ENCODE measurements at places on chromosomes 5 and 9. TPM values are rescaled to one million over a fixed set of nuclear protein-coding genes. Genes with fewer than 3 reads are reported as not detected.
A peak's percentile ranks its signal among the peaks of the same experiment; 100 is the strongest.

DNA sequence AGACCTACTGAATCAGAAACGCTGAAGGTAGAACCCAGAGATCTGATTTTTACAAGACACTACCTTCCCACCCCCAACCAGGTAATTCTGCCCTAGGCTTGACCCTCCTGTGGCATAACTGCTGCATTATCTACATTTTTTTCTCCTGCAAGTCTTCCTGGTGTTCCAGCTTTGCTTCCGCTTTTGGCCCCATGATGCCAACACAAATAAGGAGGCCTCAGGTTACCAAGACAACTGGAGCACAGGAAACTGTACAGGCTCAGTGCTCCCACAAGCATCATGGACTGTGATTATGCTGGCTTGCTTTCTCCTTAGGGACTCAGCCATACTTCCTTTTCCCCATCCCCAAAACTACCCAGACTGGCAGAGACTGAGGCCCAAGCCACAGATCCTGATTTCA is 6.6 kb upstream of the MSMP start:
- DNase-seq = no peak

DNA sequence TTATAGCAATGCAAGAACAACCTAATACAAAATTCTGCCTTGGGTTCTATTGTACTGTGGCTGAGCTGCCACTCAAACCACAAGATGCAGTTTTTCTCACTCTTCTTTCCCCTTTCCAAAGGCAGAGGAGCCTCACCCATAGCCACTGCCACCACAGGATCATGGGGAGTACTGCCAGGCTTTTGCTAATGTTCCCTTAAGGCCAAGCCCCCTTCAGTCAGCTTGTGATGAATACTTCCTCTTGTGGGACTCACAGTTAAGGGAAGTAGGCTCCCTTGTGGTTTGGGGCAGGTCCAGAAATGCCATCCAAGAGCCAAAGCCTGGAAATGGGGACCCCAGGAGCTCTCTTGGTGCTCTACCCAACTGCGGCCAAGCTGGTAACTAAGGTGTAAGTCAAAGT is 258.7 kb downstream of the SPATA31D1 start:
- DNase-seq = peak; percentile 69

MIGA2 gene
- total RNA-seq = 21.1 TPM

SPATA31A3 gene
- not detected for total RNA-seq

DNA sequence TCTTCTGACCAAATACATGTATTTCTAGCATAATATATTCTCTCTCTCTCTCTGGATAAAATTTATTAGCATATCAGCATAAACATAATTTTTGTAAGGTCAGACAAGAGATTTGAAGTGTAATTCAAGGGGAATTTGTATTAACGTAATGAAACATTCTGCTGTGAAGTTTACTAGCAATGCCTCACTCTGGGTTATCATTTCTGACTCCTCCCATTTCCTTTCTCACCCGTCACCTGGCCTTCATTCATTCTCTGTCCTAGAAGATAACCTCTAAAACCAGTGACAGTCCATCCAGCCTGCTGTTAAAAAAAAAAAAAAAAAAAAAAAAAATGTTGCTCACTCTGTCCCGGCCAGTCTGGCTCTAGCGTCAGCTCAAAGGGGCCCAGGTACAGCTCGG is 27.1 kb downstream of the GRAMD2B start:
- DNase-seq = no peak

DNA sequence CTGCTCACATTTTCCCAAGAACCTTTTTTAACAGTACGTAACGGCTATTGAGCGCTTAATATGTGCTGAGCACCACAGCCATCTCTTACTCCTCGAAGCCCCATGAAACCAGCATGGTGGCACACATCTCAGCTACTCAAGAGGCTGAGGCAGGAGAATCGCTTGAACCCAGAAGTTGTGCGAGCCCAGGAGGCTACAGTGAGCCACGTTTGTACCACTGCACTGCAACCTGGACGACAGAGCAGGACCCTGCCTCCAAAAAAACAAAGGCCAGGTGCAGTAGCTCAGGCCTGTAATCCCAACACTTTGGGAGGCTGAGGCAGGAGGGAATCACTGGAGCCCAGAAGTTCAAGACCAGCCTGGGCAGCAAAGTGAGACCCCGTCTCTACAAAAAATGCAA is 28.2 kb downstream of the AQP7 start:
- no peak for DNase-seq

DNA sequence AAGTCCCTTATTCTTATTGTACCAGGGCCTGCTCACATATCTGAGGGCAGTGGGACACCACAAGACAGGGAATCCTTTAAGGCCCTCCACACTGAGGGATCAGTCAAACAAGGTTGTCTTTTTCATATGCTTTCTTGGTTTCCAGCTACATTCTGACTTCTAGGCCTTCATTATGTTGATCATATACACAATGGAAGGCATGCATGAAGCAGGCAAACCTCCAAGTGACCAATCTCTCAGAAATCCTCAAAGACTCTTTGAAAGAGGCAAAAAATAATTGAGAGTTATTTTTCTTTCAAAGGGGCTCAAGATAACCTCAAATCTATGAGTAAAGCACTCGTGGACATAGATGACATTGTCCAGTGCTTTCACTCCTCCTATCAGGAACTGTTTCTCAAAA is 1195.9 kb upstream of the ACO1 start:
- DNase-seq = no peak

DNA sequence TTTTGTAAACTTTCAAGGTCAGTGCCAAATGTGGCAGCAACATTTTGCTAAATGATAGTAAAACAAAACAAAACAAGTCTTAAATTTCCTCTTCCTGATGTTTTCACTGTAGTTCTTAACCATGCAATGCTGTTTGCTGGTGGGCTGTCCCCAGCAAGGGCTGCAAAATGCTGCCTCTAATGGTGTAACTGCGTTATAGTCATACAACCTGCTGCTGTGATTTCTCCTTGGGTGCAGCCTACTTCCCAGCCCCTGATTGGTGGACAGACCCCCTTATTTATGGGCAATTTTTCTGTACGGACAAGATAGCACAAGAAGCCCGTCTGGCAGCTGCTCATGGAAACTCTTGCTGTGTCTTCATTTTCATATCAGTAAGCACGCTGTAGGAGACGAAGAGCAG is 26.6 kb upstream of the PIP5K1B start:
- no peak for DNase-seq

FAM78A gene
- total RNA-seq = 4.1 TPM

DNA sequence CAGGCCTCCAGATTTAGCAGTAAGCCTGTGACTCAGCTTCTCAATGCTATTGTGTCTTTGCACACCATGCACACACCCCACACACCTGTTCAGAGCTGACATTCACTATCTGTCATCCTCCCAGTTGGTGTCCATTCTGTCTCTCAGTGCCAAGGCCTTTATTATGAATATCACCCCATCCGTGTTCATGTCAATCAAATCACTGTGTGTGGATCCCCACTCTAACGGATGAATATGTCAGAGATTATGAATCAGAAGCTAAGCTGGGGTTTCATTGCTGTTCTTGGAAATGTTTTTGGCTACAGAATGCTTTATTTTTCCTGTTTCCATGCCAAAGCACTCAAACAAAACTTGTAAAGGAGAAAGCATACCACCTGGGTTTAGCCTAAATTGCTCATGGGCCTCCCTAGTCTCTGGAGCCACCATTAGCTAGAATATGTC is 9.4 kb upstream of the MAMDC2 start:
- DNase-seq = no peak

SPATA31C2 gene
- total RNA-seq = not detected

- DNase-seq = peak; percentile 83
Observed at GRCh38 chr5:33891788-33892619, at the start of gene ADAMTS12. Gene ADAMTS12 (minus strand): TSS chr5:33891990. CDS start chr5:33891856, 134 bp downstream.

PCDHB11 gene
- 4.0 TPM for total RNA-seq

GRCh38 chr5:90135779-90136378 is 273.7 kb downstream of the CETN3 start:
- no peak for DNase-seq

- DNase-seq = no peak
Observed at GRCh38 chr5:31554552-31554951, 22.5 kb downstream of the C5orf22 start.

GRCh38 chr9:98037357-98037756 is 19.2 kb upstream of the NANS start:
- DNase-seq = no peak

GPX8 gene
- 26.1 TPM for total RNA-seq

GRCh38 chr5:81972492-81972783 is 615 bp downstream of the ATG10 start:
- DNase-seq = no peak

- DNase-seq = no peak
Observed at GRCh38 chr5:4991925-4992324, 148.2 kb upstream of the ADAMTS16 start.

GRCh38 chr9:77832639-77833038 is 184.5 kb upstream of the GNA14 start:
- DNase-seq = no peak

POC5 gene
- 9.1 TPM for total RNA-seq

- DNase-seq = no peak
Observed at GRCh38 chr5:72653586-72653985, 146.4 kb upstream of the ZNF366 start.

DNA sequence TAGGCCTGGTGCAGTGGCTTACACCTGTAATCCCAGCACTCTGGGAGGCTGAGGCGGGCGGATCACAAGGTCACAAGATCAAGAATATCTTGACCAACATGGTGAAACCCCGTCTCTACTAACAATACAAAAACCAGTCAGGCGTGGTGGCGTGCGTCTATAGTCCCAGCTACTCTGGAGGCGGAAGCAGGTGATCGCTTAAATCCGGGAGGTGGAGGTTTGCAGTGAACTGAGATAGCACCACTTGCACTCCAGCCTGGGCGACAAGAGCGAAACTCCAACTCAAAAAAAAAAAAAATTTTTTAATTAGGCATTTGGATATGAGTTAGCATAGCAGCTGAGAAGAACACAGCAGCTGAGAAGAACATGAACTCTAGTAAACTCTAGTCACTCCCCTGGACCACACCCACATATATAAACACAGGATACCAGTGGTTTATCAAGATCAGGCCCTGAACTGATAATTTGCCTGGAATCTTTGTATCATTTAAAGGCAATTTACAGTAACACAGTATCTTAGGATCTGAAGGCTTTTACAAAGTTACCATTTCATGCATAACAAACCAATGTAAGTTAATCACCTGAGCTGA is 4.6 kb upstream of the UGCG start:
- no peak for DNase-seq

DNA sequence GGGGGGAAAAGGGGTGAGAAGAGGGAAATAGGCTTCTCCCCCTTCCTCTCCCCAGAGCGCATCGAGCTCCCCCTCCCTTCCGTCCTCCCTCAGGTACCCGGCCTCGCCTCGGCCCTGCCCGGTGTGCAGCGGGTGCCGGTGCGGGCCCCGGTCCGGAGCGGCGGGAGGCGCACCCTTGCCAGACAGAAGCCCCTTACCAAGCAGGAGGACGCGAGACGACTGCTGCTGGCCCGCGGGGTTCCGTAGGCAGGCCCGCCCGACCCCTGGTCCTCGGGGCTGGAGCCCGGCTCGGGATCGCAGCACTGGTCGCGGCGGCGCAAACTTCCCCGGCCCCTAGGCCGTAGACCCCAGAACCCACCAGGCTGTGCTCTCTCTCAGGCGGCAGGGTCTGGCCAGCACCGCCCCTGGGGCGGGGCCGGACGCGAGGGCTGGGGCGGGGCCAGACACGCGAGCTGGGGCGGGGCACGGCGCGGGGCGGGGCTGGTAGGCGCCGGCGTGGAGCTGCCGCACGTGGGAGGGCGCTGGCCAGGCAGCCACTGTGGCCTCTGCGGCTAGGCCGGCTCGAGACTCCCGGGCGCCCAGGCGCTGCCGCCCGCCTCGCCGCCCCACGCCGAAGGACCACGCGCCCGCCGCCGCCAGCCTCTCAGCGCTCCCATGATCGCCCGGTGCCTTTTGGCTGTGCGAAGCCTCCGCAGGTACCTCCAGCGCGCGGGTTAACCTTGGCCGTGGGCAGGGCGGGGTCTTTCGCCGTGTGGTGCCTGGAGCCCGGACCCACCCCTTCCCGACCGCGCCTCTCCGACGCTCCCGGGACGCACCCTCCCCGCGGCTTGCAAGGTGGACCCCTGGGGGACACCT is at the start of the genes NLN and SGTB:
TSS of gene NLN (plus strand) at position 486 of the 855 bp plus-strand sequence. CDS start at position 655, 169 bp downstream.
TSS of gene SGTB (minus strand) at position 390 of the 855 bp plus-strand sequence. CDS start 1,302 bp downstream, outside the sequence.
- DNase-seq = peak; percentile 96

GRCh38 chr5:131745703-131746102 is 51.1 kb downstream of the FNIP1 start:
- DNase-seq = no peak

ADAMTS16 gene
- total RNA-seq = 0.05 TPM

NUTM2F gene
- not detected for total RNA-seq

DNA sequence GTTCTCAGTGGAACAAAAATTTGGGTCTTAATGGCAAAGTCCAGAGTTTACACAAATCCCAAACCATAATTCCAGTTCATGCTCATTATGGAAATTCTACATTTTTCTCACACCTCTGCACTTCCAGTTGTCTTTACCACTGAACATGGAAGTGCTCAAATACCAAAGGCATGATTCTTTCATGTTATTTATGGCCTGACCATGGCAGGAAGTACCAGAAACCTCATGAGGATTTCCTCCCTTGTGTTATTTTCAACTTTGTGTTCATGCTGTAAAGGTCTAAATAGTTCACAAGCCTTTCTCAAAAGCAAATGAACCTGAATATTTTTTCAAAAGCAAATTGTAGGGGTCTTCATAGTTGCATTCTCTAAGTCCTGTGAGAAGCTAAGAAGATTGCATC is 82.0 kb upstream of the ITGA1 start:
- no peak for DNase-seq

GRCh38 chr9:2473681-2474080 is 147.9 kb upstream of the VLDLR start:
- no peak for DNase-seq

GRCh38 chr9:20930836-20931235 is 100.6 kb downstream of the HACD4 start:
- no peak for DNase-seq

ARID3C gene
- not detected for total RNA-seq

- no peak for DNase-seq
Observed at GRCh38 chr9:76676857-76677256, 87.4 kb upstream of the PCA3 start.

GRCh38 chr5:109619021-109619460 is 70.7 kb upstream of the MAN2A1 start:
- no peak for DNase-seq

- DNase-seq = peak; percentile 90
Observed at GRCh38 chr5:132063090-132063911, 2.8 kb downstream of the IL3 start.

DNA sequence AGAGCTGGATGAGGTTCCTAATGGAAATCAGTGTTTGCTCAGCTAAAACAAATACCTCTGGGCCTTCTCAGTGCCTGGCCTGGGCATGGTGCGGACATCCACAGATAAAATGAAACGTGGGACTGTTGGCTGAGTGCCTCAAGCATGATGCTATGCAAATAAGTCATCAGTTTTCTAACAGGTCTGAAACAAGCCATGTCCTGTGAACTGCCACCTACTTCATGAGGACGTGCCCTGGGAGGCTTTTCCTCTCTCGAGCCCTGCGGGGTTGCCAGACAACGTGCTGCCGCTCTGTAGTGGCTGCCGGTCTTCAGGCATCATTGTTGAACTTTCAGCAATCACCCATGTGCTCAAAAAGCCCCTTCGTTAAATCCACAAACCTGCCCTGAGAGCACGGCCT is 240.4 kb upstream of the IRX2 start:
- no peak for DNase-seq
